ENCODE measurements at places on chromosomes 2 and 18.

- DNase-seq, result no peak
These were observed 82.4 kb downstream of the GFPT1 start for GRCh38 chr2:69304656-69305055.

- DNase-seq, result no peak
These were observed 39.7 kb downstream of the PID1 start for GRCh38 chr2:229231328-229231868.

- no peak for DNase-seq
These were observed 612.8 kb upstream of the PKDCC start for GRCh38 chr2:41434991-41435390.

DNA sequence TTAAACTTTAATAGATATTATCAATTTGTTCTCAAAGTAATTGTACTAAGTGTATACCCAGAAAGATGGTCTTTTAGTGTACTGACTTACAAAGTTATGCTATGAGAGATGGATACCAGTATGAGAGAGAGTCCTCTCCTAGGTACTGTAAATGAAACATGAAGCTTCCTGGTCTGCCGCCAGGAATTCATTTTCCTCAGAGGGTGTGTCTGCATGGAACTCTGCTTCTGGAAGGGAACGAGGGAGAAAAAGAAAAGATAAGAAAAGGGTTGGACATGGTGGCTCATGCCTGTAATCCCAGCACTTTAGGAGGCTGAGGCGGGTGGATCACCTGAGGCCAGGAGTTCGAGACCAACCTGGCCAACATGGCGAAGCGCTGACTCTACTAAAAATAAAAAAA lies 2.2 kb upstream of the SSB start:
- no peak for DNase-seq

DNA sequence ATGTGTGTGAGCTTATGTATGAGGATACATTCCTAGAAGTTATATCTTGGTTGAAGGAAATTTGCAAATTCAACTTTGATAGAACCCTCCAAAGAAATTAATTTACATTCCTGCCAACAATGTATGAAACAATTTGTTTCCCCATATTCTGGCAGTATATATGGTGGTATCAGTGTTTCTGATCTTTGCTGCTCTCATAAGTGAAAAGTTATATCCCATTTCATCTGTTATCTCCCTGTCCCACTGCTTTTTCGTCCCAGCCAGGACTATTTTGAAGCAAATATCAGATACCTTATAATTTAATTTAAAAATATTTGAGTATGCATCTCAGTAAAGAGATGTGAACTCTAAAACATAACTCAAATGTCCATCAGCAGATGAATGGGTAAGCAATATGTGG lies 7.1 kb downstream of the UBR3 start:
- no peak for DNase-seq

DNA sequence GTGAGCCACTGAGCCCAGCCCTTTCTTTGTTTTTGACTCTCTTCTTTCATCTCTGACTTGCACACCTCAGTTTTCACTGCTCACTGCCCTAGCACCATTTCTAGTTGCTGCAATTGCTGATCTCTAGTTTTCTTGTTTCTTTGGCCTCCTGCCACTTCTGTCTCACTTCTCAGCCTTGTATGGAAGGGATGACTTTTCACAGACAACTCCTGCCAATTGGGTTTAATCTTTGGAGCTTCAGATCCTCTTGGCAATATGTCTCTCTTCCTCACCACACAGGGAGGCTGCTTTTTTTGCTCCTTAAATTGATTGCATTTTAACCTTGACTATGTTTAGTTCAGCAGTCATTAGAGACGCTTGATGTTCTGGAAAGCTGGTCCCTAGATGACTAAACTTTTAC lies 323.1 kb downstream of the CTNNA2 start:
- no peak for DNase-seq

- no peak for DNase-seq
These were observed 10.6 kb downstream of the FAP start for GRCh38 chr2:162232671-162233070.

DNA sequence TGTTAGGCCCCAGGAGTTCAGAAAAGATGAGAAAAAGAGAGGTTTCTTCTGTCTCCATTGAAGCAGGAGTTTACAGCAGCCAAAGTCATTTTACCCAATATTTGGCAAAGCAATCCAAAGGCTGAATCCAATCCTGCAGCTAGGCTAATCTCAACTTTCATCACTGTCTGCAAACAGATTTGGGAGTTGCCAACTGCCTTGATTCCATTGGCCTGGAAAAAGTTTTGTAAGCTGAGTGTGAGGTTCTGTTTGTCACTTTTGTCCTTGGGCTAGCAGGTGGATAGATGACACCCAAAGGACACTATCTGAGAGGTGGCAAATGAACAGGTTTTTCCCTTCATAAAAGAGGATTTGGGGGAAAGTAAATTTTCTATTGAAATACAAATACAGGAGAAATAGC lies 56.6 kb upstream of the SETBP1 start:
- DNase-seq, result no peak

DNA sequence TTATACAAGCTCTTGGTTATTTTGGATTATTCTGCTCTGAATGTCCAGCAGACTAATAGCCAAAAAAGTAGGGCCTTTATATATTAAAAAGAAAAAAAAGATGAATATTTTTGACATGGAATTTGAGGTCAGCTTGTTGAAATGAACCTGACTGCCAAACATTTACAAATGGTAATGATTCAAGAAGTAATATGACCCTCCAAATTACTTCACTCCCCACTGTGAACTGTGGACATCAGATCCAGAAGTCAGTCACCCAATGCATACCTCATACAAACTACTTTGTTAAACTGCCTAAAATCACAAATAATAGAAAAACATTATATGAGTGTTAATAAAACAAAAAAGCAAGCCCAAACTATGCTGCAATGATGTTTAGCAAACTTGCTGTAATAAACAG lies 10.0 kb downstream of the EPG5 start:
- peak; percentile 36 for DNase-seq

DNA sequence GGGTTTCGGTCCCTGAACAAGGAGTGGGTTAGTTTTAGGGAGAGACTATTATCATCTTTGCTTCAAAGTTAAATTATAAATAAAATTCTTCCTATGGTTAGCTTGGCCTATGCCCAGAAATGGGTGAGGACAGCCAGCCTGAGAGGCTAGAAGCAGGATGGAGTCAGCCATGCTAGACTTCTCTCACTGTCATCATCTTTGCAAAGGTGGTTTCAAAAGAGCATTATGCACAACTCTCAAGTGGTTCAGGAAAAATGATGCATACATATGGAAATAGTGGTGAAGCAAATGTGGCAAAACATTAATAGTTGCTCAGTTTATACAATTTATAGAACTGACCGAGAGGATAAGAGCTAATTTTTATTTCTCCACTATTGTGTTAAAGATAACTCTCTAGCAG lies 283.9 kb upstream of the FBXO11 start:
- DNase-seq, result no peak

DNA sequence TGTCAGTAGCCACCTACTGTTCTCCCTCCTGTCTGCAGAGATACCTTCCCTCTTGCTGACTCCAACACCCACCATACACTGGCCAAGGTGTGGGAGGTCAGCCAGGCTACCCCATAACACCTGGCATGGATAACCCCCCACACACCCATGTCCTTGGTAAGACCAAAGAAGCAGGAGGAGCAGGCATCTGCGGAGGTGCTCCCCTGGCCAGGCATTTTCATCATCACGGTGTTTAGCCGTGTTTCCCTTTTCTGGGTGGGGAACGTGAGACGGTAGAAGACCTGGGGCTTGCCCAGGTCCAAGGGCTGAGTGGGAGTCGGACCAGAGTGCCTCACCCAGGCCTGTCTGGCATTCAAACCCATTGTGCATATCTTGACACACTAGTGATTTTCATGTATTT lies 150.3 kb downstream of the SMAD7 start:
- no peak for DNase-seq

DNA sequence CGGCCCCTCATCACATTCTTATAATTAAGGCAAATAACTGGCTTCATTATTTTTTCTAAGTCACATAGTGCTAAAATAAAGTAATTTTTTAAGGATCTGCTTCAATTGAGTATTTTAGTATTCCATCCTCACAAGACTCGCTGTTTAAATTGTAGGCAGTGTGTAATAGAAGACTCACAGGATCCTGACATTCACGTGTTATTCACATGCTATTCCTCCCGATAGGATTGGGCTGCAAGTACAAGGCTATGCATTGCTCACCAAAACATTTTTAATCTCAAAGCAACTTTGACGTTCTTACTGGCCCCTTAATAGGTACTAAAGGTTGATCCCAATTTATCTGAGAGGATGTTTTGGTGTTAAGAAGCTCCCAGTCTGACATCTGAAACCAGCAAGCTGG lies 127.6 kb upstream of the L3MBTL4 start:
- DNase-seq, result no peak

- DNase-seq, result no peak
These were observed 11.9 kb upstream of the PID1 start for GRCh38 chr2:229282758-229283546.

DNA sequence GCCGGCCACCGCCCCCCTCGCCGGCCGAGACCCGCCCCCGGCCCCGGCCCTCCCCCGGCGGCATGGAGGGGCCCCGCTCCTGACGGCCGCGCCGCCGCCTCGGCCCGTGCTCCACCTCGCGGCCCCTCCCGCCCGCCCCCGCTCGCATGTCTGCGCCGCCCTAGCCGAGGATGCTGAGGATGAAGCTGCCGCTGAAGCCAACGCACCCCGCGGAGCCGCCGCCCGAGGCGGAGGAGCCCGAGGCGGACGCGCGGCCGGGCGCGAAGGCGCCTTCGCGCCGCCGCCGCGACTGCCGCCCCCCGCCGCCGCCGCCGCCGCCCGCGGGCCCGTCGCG lies 397 bp downstream of the ZCCHC2 start:
- DNase-seq, result no peak

DNA sequence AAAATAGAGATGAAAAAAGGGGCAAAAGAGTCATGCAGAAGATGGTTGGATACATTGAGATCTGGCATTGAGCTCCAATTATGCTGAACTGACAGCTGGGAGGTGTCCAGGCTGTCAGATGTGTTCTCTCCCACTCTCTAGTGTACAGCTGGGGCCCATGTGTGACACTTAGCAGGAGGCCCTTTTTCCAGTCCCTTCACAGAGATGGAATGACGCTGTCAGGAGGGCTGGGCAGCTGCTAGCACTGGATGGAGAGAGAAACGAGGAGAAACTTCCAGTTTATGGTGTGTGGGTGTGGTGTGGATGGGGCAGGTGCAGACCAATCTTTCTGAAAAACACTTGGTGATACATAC lies 437.7 kb upstream of the HS6ST1 start:
- DNase-seq, result no peak

DNA sequence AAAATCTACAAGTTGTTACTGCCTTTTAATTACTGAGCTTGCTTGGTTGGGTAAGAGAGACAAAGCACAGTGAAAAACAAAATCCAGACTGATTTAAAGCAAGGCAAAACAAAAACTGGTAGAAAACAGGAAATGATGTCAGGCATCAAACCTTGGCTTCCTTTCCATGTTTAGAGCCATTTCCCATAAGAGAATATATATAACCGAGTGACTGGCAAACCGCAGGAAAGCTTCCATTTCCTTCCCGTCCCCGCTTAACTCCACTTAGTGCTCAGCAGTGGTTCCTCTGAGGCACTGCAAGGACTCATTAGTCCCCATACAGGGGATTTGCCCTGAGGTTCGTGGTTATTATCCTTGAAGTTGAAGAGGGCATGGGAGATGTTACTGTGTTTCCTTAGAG lies 446.3 kb downstream of the LPIN1 start:
- DNase-seq, result no peak
